Right lobe of liver (tissue), 6 donors: ENCODE measurements at places on chromosomes 5 and 9. TPM values are rescaled to one million over a fixed set of nuclear protein-coding genes. Genes with fewer than 3 reads are reported as not detected.

DNA sequence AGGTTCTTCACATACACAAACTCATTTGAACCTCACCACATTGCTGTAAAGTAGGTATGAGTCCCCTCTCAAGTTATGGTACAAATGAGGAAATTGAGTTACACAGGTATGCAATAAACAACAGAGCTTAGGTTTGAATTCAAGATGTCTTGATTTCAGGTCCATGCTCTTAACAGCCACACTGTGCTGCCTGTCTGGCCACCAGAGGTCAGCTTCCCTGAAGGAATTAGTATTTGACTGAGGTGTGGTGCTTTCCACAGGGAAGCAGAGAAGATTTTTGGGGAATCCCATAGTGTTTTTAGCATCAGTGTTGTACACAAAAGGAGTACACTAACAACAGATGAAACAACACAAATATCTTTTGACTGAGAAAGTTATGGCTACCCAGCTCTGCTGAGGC, 94.4 kb upstream of the ITGA1 start:
- DNase-seq, result peak; percentile 33
- no peaks in the 10 kb centered on the region for H3K36me3 ChIP-seq
- H3K4me1 ChIP-seq, result no peaks in the 10 kb centered on the region
- H3K27me3 ChIP-seq, result no peaks in the 10 kb centered on the region
- H3K27ac ChIP-seq, result no peak overlapping the region
- H3K4me3 ChIP-seq, result no peak overlapping the region

GRCh38 chr5:128406803-128407202, 131.2 kb downstream of the FBN2 start:
- H3K27me3 ChIP-seq, result no peaks in the 10 kb centered on the region
- no peaks in the 10 kb centered on the region for H3K36me3 ChIP-seq
- DNase-seq, result no peak
- no peak overlapping the region for H3K27ac ChIP-seq
- H3K4me1 ChIP-seq, result no peaks in the 10 kb centered on the region

DNA sequence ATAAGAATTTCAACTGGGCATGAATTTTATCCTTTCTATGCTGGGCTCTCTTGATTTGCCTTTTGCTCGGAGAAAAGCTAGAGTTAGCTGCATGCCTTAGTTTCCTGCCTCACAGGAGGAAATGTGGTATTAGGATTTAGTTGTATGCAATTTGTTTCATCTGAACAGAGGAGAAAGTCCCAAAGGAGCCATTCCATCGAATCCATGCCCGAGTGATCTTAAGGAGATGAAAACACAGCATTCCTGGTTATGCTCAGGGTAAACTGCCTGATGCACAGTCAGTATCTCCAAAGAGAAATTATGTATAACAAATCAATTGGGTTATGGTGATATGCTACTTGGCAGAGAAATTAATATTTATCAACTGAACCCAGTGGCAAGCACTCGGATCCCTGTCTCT, 51.1 kb downstream of the TTC1 start:
- peaks cover 12% of the 10 kb centered on the region for H3K36me3 ChIP-seq
- H3K4me1 ChIP-seq, result peaks cover 13% of the 10 kb centered on the region
- DNase-seq, result no peak
- H3K27ac ChIP-seq, result no peak overlapping the region
- H3K4me3 ChIP-seq, result no peak overlapping the region

The SPINK6 gene
- total RNA-seq, result not detected

GRCh38 chr5:17359451-17360011, 138.5 kb upstream of the TAF11L2 start:
- H3K27ac ChIP-seq, result no peak overlapping the region
- no peak for DNase-seq
- no peaks in the 10 kb centered on the region for H3K36me3 ChIP-seq
- H3K27me3 ChIP-seq, result no peaks in the 10 kb centered on the region
- H3K4me1 ChIP-seq, result no peaks in the 10 kb centered on the region

DNA sequence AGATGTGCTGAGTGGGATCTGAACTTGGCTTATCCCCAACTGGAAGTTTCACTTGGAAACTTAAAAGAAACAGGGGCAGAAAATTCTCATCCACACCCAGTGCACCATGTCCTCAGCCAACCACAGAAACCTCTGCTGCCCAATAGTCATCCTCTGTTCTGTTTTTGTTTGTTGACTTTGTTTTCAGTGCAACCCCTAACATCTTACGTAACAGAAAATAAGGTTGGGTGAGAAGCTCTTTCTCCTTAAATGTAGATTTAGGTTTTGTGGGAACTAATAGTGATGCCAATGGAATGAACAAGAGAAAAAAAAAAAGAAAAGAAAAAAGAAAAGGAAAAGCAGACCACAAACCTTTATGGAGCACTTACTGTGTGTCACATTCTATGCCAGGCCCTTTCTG, 262.8 kb downstream of the PAPPA start:
- H3K27me3 ChIP-seq, result no peaks in the 10 kb centered on the region
- DNase-seq, result no peak
- no peaks in the 10 kb centered on the region for H3K4me1 ChIP-seq
- H3K27ac ChIP-seq, result no peak overlapping the region
- no peak overlapping the region for H3K4me3 ChIP-seq

DNA sequence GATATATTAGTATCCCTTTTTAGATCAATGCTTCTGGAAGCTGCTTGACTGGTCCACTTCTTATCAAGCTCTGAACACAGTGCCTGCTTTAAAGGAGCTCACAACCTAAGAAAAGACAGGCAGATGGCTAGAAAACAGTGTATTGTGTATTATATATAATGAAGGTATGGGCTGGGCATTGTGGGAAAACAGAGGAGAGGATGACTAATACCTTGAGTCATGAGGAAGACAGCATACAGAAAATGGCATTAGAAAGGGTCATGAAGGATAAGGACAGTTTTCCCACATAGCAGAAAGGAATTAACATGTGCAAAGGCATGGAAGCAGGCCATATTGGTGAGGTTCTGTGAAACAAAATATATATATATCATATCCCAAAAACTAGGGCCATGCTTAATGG, 309.6 kb downstream of the MLLT3 start:
- no peak overlapping the region for H3K4me3 ChIP-seq
- H3K4me1 ChIP-seq, result no peaks in the 10 kb centered on the region
- H3K27ac ChIP-seq, result no peak overlapping the region
- H3K36me3 ChIP-seq, result no peaks in the 10 kb centered on the region
- no peak for DNase-seq
- no peaks in the 10 kb centered on the region for H3K27me3 ChIP-seq

The PCDHB6 gene
- not detected for total RNA-seq

GRCh38 chr5:125486634-125487033, 740.2 kb upstream of the ZNF608 start:
- no peak for DNase-seq
- no peaks in the 10 kb centered on the region for H3K27me3 ChIP-seq
- no peak overlapping the region for H3K4me3 ChIP-seq
- H3K36me3 ChIP-seq, result no peaks in the 10 kb centered on the region

The STKLD1 gene
- 0.81 TPM for total RNA-seq

GRCh38 chr5:164617290-164617689, 1111.9 kb downstream of the MAT2B start:
- H3K27me3 ChIP-seq, result no peaks in the 10 kb centered on the region
- H3K4me3 ChIP-seq, result no peak overlapping the region

The FGF18 gene
- not detected for total RNA-seq

DNA sequence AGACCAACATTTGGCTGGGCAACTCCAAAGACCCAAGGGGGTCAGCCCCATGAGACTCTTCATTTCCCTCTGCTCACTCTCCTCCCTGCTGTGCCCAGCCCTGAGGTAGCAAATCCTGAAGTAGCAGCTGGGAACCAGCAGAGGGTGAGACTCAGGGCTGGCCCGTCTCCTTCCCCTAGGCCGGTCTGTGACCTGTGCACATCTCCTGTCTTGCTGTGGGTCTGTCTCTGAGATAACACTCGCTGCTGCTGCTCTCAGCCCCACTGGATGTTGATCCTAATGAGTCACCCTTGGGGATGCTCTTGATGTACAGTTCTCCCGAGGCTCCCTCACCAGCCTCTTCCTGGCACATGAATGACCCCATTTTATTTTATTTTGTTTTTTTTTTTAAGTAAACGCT, 7.3 kb upstream of the OR2V1 start:
- H3K4me1 ChIP-seq, result no peaks in the 10 kb centered on the region
- DNase-seq, result no peak
- no peaks in the 10 kb centered on the region for H3K27me3 ChIP-seq

DNA sequence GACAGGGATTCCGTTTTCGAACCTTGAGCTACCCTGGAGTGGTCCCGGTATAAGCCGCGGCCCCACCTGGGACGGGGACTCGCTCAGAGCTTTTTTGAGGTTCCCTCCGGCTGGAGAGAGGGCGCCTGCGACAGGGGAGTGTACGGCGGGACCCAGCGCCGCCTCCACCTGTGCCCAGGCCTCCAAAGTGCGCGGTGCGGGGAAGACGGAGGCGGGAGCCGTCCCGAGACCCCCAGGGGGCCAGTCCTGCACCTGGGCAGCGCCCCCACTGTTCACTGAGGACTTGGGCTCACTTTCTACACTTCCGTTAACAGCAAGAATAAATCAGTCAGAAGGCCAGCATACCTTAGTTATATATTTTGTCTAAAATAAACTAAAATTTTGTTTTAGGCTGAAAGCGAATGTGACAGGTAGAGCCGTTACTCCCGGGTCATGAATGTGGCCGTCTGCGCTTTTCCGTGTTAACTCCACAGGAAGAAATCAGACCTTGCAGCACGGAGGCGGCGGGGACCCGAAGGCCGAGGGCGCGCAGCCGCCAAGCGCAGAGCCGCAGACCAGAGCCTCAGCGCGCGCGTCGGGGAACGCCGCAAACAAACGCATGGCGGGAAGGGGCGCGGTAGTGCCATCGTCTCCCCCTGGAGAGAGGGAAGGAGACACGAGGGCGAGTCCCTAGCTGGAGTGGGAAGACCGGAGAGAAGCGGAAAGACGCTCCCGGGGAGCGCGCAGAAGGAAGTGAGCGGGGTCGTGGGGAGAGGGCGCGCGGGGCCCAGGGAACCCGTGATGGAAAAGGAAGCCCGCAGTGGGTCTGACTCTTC, 14.1 kb downstream of the TRIM7 start:
- DNase-seq, result no peak
- peak overlapping the region; percentile 56 for H3K27ac ChIP-seq
- no peaks in the 10 kb centered on the region for H3K27me3 ChIP-seq
- peak overlapping the region; percentile 88 for H3K4me3 ChIP-seq
- no peaks in the 10 kb centered on the region for H3K36me3 ChIP-seq

DNA sequence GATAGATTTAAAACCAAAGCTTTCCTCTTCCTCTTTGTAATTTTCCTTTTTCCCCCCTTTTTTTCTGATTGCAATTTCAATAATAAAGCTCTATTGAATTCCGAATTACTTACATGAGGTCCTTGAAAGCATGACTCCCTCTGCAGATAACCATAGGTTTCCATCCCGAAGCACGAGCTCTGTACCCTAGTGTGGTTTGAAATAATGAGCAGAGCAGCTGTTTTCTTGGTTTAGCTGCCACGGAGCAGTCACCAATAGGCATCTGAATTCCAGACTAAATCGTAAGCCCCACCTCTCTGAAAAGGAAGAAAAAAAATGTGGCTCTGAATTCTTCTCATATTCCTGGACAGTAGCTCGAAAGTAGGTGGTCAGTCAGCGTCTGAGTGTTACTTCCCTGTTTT, 18.5 kb upstream of the GNE start:
- peak overlapping the region; percentile 56 for H3K4me3 ChIP-seq
- H3K36me3 ChIP-seq, result no peaks in the 10 kb centered on the region
- no peak for DNase-seq
- H3K27ac ChIP-seq, result peak overlapping the region; percentile 48

GRCh38 chr5:66829826-66830225, 233.6 kb downstream of the MAST4 start:
- no peak overlapping the region for H3K4me3 ChIP-seq
- no peaks in the 10 kb centered on the region for H3K27me3 ChIP-seq
- H3K27ac ChIP-seq, result no peak overlapping the region
- H3K4me1 ChIP-seq, result no peaks in the 10 kb centered on the region

GRCh38 chr5:9766581-9766980, 136.4 kb upstream of the TAS2R1 start:
- no peaks in the 10 kb centered on the region for H3K27me3 ChIP-seq
- H3K4me1 ChIP-seq, result no peaks in the 10 kb centered on the region
- H3K36me3 ChIP-seq, result no peaks in the 10 kb centered on the region
- DNase-seq, result no peak

GRCh38 chr5:168786147-168786546, 207.0 kb upstream of the PANK3 start:
- H3K4me3 ChIP-seq, result no peak overlapping the region
- no peaks in the 10 kb centered on the region for H3K4me1 ChIP-seq
- DNase-seq, result no peak
- no peaks in the 10 kb centered on the region for H3K27me3 ChIP-seq

The TXNDC15 gene
- 30.9 TPM for total RNA-seq

The TRPM3 gene
- total RNA-seq, result 0.31 TPM

- no peak overlapping the region for H3K4me3 ChIP-seq
- no peaks in the 10 kb centered on the region for H3K27me3 ChIP-seq
- no peaks in the 10 kb centered on the region for H3K4me1 ChIP-seq
Observed at GRCh38 chr9:110835404-110835803, 166.8 kb downstream of the MUSK start.

GRCh38 chr9:136531904-136532798, 13.7 kb downstream of the NOTCH1 start:
- H3K27me3 ChIP-seq, result no peaks in the 10 kb centered on the region
- H3K4me1 ChIP-seq, result no peaks in the 10 kb centered on the region
- DNase-seq, result no peak
- no peak overlapping the region for H3K4me3 ChIP-seq
- no peaks in the 10 kb centered on the region for H3K36me3 ChIP-seq

DNA sequence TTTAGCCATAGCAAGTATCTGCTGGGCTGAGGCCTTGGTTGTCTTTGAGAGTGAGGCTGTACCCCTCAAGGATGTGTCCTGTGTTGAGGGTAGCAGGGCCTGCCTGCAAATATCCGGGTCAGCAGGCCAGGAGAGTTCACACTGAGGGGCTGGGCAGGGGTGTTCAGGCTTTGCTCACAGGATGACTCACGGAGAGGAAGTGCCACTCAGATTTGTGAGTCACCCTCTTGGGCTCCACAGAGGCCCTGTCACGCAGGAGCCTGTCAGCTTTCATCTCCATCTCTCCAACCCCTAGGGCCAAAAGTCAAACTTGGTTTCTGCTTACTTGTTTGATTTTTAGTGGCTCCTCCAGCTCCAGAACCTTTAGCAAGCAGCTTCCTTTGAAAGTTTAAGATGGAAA, 211.5 kb downstream of the SEC61B start:
- DNase-seq, result no peak
- no peak overlapping the region for H3K4me3 ChIP-seq
- no peak overlapping the region for H3K27ac ChIP-seq

The TRIO gene
- 44.4 TPM for total RNA-seq

DNA sequence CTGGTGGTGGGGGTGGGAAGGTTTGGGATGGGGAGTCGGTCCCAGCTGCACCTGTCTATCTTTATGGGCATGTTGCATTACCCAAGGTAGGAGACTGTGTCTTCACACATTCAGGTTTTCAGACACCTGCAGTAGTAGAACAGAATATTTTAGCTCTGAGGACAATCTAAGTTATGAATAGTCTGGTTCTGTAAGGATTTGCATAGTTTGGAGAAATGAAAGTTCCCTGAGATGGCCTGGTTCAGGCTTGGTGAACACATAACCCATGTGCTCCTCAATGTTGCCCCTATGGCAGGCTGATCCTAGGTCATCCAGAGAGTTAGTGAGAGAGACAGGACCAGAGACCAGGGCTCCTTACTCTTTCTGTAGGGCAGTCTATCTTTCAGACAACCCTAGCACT, 20.7 kb downstream of the TNFSF8 start:
- no peak for DNase-seq
- H3K4me3 ChIP-seq, result no peak overlapping the region
- no peaks in the 10 kb centered on the region for H3K27me3 ChIP-seq
- no peaks in the 10 kb centered on the region for H3K36me3 ChIP-seq
